ENCODE measurements at places on chromosomes 3 and 15. TPM values are rescaled to one million over a fixed set of nuclear protein-coding genes. Genes with fewer than 3 reads are reported as not detected.

CHRM5 gene
- polyA plus RNA-seq = not detected

HRG gene
- not detected for polyA plus RNA-seq

CKMT1B gene
- polyA plus RNA-seq = 92.8 TPM

GOLGA8F gene
- not detected for polyA plus RNA-seq

KCNH8 gene
- polyA plus RNA-seq = 0.46 TPM

BLM gene
- 24.4 TPM for polyA plus RNA-seq

Measured in Purkinje cell (primary cell).